ENCODE measurements at places on chromosomes 1 and 21.

GRCh38 chr1:14949270-14949835, 204.2 kb upstream of the TMEM51 start:
- no peak for DNase-seq

DNA sequence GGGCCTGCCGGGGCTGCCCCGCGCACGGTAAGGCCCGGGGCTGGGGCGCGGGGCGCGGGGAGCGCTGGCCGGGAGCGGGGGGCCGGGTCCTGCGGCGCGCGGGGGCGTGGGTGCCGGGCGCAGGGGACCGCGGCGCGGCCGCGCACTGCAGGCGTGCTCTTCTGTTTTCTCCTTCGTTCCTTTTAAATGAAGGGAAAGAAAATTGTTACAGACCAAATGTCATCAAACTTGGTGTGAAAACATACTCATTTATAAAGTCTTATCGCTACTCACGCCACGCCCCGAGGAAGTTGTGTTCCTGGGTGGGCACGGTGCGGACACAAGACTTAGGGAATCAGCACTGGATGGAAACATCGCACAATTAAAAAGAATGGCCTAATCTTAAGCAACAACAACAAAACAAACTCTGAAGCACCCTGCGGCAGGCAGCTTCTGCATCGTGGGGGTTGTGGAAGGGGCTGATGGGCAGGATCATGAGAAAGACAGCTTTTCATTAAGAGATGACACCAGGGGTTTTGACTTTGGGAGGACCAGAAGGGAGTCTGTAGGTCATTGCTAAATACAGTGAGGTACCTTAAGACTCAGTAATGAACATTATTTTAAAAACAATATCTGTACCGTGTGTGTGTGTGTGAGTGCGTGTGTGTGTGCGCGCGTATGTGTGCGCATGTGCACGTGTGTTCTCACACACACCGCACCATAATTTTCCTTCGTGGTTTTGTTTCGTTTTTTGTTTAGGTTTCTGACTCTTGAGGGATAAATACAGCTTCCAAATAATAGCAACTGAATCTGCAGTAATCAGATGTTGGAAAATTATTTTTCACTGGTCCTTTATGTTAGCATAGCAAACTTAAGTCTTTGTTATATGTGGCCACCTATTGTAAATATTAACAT, 548 bp downstream of the B3GALT5 start:
- DNase-seq, result no peak

DNA sequence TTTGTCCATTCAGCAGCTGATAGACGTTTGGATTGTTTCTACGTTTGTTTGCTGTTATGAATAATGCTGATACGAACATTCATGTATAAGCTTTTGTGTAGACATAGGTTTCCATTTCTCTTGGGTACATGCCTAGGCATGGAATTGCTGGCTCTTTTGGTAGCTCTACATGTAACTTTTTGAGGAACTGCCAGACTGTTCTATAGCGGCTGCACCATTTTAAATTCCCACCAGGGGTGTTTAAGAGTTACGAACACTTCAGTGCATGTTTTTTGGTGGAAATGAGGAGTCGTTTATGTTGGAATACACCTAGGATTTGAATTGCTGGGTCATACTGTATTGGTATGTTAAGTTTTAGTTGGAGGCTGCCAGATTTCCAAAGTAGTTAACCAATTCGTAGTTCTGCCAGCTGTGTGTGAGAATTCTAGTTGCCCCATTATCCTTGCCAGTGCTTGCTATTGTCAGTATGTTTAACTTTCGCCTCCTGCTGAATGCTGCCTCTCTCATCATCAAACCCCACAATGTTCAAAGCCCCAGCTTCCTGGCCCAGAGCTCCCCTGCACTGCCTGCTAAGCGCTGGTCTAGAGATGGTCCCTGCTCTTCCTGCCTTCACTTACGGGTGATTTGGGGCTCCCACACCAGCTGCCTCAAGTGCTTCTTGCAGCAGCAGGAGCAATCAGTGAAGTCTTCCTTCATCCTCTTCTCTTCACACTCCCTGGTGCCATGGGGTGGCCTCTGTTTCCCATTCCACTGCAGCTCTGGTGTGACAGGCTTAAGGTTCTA, 81.0 kb downstream of the MAN1C1 start:
- no peak for DNase-seq

GRCh38 chr1:6582370-6582769, 2.6 kb downstream of the ZBTB48 start:
- DNase-seq, result no peak

DNA sequence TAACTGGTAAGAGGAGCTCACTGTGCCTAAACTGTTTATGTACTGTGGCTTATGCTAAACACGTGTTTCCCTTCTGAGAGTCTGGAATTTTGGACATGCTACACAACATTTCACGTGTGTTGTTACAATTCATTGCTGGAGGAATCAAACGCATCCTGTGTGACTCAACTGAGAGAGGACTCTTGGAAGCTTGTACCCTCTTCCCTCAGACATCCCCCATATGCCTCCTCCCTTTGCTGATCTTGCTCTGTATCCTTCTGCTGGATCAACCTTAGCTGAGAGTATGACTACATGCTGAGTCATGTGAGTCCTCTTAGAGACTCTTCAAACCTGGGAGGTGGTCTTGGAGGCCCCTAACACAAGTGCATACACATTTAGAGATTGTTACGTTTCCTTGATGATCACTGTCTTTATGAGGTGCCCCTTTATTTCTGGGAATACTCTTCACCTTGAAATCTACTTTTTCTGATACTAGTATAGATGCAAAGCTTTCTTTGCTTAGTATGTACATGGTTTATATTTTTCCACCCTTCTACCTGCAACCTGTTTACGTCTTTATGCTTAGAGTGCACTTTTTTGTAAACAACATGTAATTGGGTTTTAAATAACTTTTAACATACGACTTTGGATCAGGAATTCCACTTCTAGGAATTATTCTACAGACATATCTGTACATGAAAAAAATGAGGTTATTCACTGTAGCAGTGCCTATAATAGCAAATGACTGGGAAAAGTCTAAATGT, 8.7 kb downstream of the NPHP4 start:
- DNase-seq, result no peak

DNA sequence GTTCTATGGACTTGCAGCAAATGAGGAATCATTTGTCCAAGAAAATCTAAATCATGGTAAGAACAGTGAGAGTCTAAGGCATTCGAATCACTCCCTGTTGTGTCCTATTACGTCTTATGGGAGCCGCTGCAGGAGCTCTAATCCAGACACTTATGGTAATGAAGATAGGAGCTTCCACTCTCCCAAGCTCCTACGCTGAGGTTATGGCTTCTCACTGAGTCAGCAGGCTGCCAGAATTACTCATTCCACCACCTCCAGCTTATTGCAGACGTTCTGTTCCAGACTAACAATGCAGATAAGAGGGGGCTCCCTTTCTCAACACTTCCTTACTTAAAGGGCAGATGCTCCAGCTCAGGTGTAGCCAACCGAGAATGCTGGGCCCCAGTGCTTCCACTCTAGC, 212.6 kb downstream of the GREM2 start:
- DNase-seq, result no peak

Measured in activated CD4-positive, CD25-positive, alpha-beta regulatory T cell treated with anti-CD3 and anti-CD28 coated beads, Interleukin-2, amount 50 U/mL, for 72 hours (primary cell).